GM23248 (cell line): ENCODE measurements at places on chromosomes 11 and 22. TPM values are rescaled to one million over a fixed set of nuclear protein-coding genes. Genes with fewer than 3 reads are reported as not detected.
A peak's percentile ranks its signal among the peaks of the same experiment; 100 is the strongest.

DNA sequence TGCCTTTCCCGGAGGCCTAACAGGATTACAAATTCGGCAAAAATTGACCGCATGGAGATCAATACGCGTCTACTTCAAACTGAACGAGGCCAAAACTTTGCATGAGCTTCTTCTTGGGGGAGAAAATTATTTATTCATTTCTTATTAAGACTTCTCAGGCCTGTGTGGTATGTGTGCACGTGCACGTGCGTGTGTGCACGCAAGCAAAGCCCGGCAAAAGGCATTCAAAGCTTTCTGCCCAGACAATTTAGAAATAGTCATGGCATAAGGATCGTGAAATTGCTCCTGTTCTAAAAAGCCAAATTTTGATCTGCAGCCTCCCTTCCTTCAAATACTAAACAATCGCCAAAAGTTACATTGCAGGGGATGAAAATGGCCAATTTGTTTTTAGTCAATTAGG is 14.6 kb downstream of the MN1 start:
- no peak overlapping the region for H3K4me3 ChIP-seq
- no peaks in the 10 kb centered on the region for H3K36me3 ChIP-seq
- no peaks in the 10 kb centered on the region for H3K27me3 ChIP-seq
- H3K4me1 ChIP-seq = peaks cover 19% of the 10 kb centered on the region

GRCh38 chr11:99565333-99565732 is 544.6 kb downstream of the CNTN5 start:
- no peak overlapping the region for H3K27ac ChIP-seq
- no peaks in the 10 kb centered on the region for H3K4me1 ChIP-seq
- H3K4me3 ChIP-seq = no peak overlapping the region
- H3K36me3 ChIP-seq = no peaks in the 10 kb centered on the region
- DNase-seq = no peak

GRCh38 chr11:85766721-85767161 is 44.2 kb downstream of the SYTL2 start:
- H3K4me1 ChIP-seq = no peaks in the 10 kb centered on the region
- H3K4me3 ChIP-seq = no peak overlapping the region
- no peaks in the 10 kb centered on the region for H3K27me3 ChIP-seq
- DNase-seq = peak; percentile 27
- H3K27ac ChIP-seq = no peak overlapping the region

GRCh38 chr22:46352691-46353386 is 17.3 kb downstream of the TRMU start:
- no peak overlapping the region for H3K4me3 ChIP-seq
- peaks cover 10% of the 10 kb centered on the region; the same call in 1 of the 2 replicates for H3K36me3 ChIP-seq
- no peak for DNase-seq
- H3K27me3 ChIP-seq = no peaks in the 10 kb centered on the region
- H3K27ac ChIP-seq = no peak overlapping the region

GRCh38 chr22:40401532-40401931 is 31.1 kb downstream of the SGSM3 start:
- H3K27ac ChIP-seq = no peak overlapping the region
- no peak overlapping the region for H3K4me3 ChIP-seq
- H3K27me3 ChIP-seq = no peaks in the 10 kb centered on the region

GRCh38 chr11:62143727-62144126 is 19.9 kb downstream of the INCENP start:
- DNase-seq = no peak
- no peak overlapping the region for H3K27ac ChIP-seq
- no peaks in the 10 kb centered on the region for H3K4me1 ChIP-seq
- H3K36me3 ChIP-seq = no peaks in the 10 kb centered on the region
- no peak overlapping the region for H3K4me3 ChIP-seq
- H3K27me3 ChIP-seq = no peaks in the 10 kb centered on the region

- no peak overlapping the region for H3K27ac ChIP-seq
- no peaks in the 10 kb centered on the region for H3K36me3 ChIP-seq
- H3K4me1 ChIP-seq = peaks cover 44% of the 10 kb centered on the region
- no peak for DNase-seq
Measured at GRCh38 chr11:19433367-19433766, 192.6 kb upstream of the E2F8 start.

- peaks cover 52% of the 10 kb centered on the region for H3K4me1 ChIP-seq
- H3K4me3 ChIP-seq = no peak overlapping the region
- no peaks in the 10 kb centered on the region for H3K27me3 ChIP-seq
- H3K27ac ChIP-seq = peak overlapping the region; percentile 98
Measured at GRCh38 chr11:45857961-45858474, 10.7 kb downstream of the CRY2 start.

GRCh38 chr11:69231466-69232018 is 62.4 kb upstream of the MYEOV start:
- H3K4me3 ChIP-seq = no peak overlapping the region
- no peaks in the 10 kb centered on the region for H3K36me3 ChIP-seq
- H3K27me3 ChIP-seq = peaks cover 32% of the 10 kb centered on the region
- H3K27ac ChIP-seq = no peak overlapping the region
- no peaks in the 10 kb centered on the region for H3K4me1 ChIP-seq
- no peak for DNase-seq

GRCh38 chr22:30008401-30008800 is 71.9 kb upstream of the HORMAD2 start:
- peaks cover 14% of the 10 kb centered on the region for H3K4me1 ChIP-seq
- no peaks in the 10 kb centered on the region for H3K27me3 ChIP-seq
- no peak overlapping the region for H3K4me3 ChIP-seq
- no peak for DNase-seq
- peaks cover 21% of the 10 kb centered on the region for H3K36me3 ChIP-seq

- peak; percentile 89 for DNase-seq
- peaks cover 15% of the 10 kb centered on the region for H3K4me1 ChIP-seq
- no peaks in the 10 kb centered on the region for H3K36me3 ChIP-seq
- peak overlapping the region; percentile 23; the same call in 1 of the 2 replicates for H3K27ac ChIP-seq
- H3K27me3 ChIP-seq = peaks cover 9% of the 10 kb centered on the region; the same call in 1 of the 2 replicates
- H3K4me3 ChIP-seq = no peak overlapping the region
Measured at GRCh38 chr11:1863352-1864216, 10.7 kb downstream of the LSP1 start.

DNA sequence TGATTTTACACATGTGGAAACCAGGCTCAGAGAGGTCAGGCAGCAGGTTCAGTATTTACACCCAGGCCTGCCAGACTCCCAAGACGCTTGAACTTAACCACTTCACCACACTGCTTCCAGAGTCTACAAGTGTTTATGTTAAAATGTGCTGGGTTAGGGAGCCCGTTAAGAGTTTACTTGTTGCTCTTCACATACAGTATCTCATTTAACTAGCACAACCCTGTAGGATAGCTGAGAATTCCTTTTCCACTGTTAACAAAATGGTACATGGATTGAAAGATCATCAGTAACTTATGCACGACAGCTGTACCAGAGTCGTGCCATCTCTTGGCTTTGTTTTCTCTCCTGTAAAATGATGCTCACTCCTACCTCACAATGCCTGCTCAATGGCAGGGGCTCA is 2.9 kb downstream of the SMCO4 start:
- DNase-seq = no peak
- H3K27ac ChIP-seq = no peak overlapping the region
- H3K4me3 ChIP-seq = no peak overlapping the region
- H3K36me3 ChIP-seq = no peaks in the 10 kb centered on the region
- no peaks in the 10 kb centered on the region for H3K27me3 ChIP-seq
- H3K4me1 ChIP-seq = no peaks in the 10 kb centered on the region

DNA sequence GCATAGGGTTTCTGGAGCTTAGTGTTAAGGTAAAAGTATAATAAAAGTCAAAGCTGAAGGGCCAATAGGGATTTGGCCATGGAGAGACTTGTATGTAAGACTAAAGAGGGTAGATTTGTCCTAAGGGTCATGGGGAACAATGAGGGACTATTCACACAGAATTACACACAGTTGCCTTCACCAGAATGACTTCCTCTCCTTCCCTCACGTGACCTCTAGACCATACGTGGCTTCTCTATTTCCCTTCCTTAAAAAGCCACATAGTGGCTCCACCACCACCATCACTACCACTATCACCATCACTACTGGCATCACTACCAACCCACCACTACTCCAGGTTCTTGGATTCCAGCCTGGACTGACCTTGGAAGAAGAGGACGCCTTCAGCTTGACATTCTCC is 2.8 kb downstream of the HPX start:
- H3K4me3 ChIP-seq = no peak overlapping the region
- no peaks in the 10 kb centered on the region for H3K4me1 ChIP-seq

- H3K4me1 ChIP-seq = no peaks in the 10 kb centered on the region
- H3K27ac ChIP-seq = no peak within 1 kb of the TSS
Measured at GRCh38 chr11:95024958-95025357, at the start of gene KDM4E. Gene KDM4E, plus strand, starts transcription at chr11:95025258. Its CDS starts 300 bp downstream, at chr11:95025558.

DNA sequence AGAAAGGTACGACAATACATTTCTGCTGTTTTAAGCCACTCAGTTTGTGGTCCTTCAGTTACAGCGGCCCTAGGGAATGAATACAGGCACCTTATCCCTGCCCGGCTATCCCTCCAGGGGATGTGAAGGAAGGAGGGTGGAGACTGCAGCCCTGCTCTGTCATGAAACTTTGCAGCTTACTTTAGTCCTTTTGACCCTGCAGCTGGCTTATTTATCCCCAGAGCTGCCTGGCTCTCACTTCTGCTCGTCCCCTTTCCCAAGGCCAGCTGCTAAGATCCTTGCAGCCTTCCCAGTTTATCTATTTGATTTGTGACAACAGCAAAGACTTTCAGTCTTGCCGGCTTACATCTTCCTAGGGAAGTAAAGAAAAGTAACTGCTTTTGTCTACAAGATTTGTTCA is 55.2 kb downstream of the SC5D start:
- H3K4me1 ChIP-seq = no peaks in the 10 kb centered on the region
- H3K27ac ChIP-seq = no peak overlapping the region
- no peak for DNase-seq
- H3K36me3 ChIP-seq = no peaks in the 10 kb centered on the region
- H3K4me3 ChIP-seq = no peak overlapping the region

DNA sequence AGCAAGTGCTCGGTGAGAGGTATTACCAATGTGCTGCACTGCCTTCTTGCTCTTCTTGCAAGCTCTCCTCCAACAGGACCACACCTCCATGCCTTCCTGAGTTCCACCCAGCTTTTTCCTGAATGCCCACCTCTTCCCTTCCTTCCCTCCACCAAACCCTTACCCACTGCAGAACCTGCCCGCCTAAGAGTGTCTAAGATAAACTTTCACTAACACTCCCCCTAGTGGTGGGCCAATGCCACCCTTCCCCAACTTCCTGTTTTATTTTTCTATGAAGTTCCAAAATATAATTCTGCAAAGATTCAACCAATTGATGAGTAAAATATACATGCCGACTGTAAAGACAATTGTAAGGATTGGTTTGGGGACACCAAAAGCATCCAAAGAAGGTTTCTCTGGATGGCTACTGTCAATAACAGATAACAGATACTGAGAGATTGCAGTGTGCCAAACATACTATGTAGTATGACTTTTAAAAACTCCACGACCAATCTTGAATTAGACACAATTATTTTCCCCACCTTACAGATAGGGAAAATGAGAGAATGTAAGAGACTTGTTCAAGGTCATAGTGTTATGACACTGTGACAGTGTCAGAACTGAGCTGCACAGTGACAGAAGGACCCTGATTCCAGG is 38.6 kb upstream of the BMAL1 start:
- no peaks in the 10 kb centered on the region for H3K27me3 ChIP-seq
- H3K27ac ChIP-seq = no peak overlapping the region
- no peak overlapping the region for H3K4me3 ChIP-seq

DNA sequence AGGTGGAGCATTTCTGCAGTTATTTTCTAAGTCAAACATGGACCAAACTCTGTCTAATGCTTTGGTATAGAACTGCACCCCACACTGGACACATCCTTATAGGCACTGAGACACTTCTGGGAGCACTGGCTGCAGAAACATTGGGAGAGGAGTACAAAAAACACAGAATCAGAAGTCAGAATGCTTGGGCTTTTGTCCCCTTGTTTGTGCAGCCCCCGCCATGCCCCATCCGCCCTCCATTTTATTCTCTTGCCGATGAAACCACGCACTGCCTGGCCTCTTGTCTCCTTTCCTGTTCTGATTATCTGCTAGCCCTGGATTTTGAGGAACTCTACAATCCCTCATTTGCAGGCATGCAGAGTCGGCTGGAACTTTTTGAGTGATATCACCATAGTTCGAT is 1201.2 kb downstream of the TBC1D22A start:
- no peaks in the 10 kb centered on the region for H3K36me3 ChIP-seq
- H3K4me3 ChIP-seq = no peak overlapping the region
- no peak overlapping the region for H3K27ac ChIP-seq
- H3K27me3 ChIP-seq = no peaks in the 10 kb centered on the region

DNA sequence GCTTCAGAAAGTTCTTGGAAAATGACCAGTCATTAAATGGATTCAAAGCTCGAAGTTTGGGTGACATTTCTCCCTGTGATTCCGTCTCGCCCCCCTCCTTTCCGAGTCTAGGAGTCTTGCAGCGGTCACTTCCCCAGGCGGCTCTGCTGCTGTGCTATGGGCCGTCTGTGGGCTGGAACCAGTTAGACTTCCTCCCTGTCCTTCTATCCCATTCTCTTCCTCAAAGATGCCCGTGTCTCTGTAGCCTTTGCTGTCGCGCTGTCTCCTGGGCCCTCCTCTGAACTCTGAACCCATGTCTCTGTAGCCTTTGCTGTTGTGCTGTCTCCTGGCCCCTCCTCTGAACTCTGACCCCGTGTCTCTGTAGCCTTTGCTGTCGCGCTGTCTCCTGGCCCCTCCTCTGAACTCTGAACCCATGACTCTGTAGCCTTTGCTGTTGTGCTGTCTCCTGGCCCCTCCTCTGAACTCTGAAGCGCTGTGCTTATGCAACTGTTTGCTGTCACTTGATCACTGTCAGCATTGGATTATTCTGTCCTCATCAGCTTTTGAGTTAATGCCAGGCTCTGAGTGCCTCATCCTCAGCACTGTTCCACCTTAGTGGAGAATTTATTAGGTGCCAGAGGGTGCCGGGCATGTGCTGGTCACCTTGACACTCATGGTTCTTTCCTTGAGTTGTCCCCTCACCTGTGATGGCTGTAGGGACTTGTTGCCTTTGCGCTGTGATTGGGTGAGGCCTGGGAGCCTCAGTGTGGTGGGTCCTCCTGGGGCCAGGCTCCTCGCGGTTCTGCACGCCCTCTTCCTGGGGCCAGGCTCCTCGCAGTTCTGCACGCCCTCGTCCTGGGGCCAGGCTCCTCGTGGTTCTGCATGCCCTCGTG is 173.3 kb downstream of the TBC1D22A start:
- H3K27ac ChIP-seq = peak overlapping the region; percentile 11; the same call in 1 of the 2 replicates
- peaks cover 11% of the 10 kb centered on the region for H3K4me1 ChIP-seq
- no peaks in the 10 kb centered on the region for H3K36me3 ChIP-seq

DNA sequence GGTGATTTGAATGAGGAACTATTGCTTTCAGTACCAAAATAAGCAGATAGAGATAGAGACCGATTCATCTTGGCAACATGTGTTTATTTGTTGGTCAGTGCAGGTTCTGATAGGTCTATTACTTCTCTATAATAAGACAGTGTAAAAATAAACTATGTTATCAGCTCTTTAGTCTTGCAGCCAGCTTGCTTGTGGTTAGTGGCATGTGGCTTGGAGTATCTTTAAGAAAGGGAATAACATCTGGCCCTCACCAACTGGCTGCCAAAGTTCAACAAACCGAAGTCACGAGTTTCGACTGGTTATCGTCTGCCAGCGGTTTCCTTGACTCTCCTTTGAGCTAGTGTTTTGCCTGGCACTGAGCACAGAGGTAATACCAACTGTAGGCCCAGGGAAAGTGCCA is 71.8 kb downstream of the CTTN start:
- H3K36me3 ChIP-seq = no peaks in the 10 kb centered on the region
- H3K4me3 ChIP-seq = no peak overlapping the region
- no peak for DNase-seq
- peaks cover 16% of the 10 kb centered on the region for H3K27me3 ChIP-seq

- peaks cover 20% of the 10 kb centered on the region for H3K4me1 ChIP-seq
- DNase-seq = no peak
- H3K27ac ChIP-seq = no peak overlapping the region
- no peak overlapping the region for H3K4me3 ChIP-seq
Measured at GRCh38 chr22:26482161-26482560, 1.4 kb downstream of the HPS4 start.

The SAA1 gene
- not detected in 2 replicates for polyA plus RNA-seq

The RIMBP3C gene
- 0.15 TPM in 1 of 2 replicates, not detected in the other for polyA plus RNA-seq

The GALNT18 gene
- polyA plus RNA-seq = 3.9 and 4.1 TPM in 2 replicates

The FSHB gene
- not detected in 2 replicates for polyA plus RNA-seq

The ABCG4 gene
- polyA plus RNA-seq = 0.06 and 0.14 TPM in 2 replicates

The LRRC56 gene
- polyA plus RNA-seq = 0.72 and 0.86 TPM in 2 replicates
